Activated T-cell treated with anti-CD3 and anti-CD28 coated beads, Interleukin-2, amount 50 U/mL, for 4 hours (primary cell): ENCODE measurements at places on chromosomes 11 and 22.

DNA sequence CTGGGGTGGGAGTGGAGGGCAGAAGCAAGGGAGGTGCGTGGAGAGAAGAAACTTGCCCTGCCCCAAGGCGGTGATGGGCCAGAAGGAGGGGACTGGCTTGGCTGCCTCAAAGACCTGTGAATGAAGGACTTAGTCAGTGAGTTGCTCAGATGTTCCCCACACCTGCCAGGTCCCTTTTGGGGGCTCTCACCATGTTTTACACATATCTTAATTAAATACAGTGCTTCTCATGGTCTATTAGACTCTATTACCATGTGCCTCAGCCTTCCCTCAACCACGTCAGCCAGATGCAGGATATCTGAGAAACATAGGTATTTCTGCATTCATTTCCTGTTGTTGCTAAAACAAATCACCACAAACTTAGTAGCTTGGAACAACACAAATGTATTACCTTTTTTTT, 429.5 kb downstream of the BUD13 start:
- no peak for DNase-seq

- no peak for DNase-seq
Measured at GRCh38 chr11:37948258-37948657, 1350.2 kb upstream of the RAG2 start.

GRCh38 chr11:13777341-13777985, 109.0 kb downstream of the FAR1 start:
- DNase-seq: no peak

DNA sequence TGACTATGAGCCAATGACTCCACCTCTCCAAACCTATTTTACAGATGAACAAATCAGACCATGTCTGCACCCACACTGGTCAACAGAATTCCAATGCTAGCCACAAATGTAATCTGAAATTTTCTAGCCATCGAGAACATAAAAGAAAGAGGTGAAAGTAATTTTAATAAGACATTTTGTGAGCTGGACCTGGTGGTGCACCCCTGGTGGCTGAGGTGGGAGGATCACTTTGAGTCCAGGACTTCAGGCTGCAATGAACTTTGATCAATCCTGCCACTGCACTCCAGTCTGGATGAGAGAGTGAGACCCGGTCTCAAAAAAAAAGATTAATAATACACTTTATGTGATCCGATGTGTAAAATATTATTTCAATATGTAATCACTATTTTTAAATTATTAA, 9.4 kb upstream of the RNF185 start:
- no peak for DNase-seq

- DNase-seq: no peak
Measured at GRCh38 chr22:35835998-35836691, 118.5 kb downstream of the APOL5 start.

- no peak for DNase-seq
Measured at GRCh38 chr22:23013612-23014011, 56.7 kb upstream of the GNAZ start.
